ENCODE measurements at places on chromosomes 3 and 15. TPM values are rescaled to one million over a fixed set of nuclear protein-coding genes. Genes with fewer than 3 reads are reported as not detected.

Gene PPP2R3A
- 37.9 TPM for total RNA-seq

Gene GUCA1C
- total RNA-seq: not detected

Gene NME9
- 2.3 TPM for total RNA-seq

Gene NEIL1
- 26.2 TPM for total RNA-seq

Gene ASB14
- not detected for total RNA-seq

DNA sequence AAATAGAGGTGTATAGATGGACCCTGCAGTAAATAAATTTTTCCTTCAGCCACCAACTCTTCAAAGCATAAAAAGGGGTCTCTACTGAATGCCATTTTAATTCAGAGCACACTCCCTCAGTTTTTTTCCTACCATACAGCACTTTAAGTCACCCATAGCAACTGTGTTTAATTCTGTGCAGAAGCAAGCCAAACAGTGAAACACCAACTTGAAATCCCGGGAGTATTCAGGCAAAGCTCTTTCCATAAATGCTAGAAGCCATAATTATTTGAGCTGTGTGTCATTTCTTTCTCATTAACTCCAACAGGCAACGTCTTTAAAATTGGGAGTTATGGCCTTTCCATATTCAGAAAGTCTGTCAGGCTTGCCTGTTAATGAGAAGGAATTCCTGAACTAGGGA is 562.1 kb downstream of the GRM7 start:
- no peak for DNase-seq

GRCh38 chr3:12768579-12769527 is 9.8 kb upstream of the TMEM40 start:
- DNase-seq: no peak

DNA sequence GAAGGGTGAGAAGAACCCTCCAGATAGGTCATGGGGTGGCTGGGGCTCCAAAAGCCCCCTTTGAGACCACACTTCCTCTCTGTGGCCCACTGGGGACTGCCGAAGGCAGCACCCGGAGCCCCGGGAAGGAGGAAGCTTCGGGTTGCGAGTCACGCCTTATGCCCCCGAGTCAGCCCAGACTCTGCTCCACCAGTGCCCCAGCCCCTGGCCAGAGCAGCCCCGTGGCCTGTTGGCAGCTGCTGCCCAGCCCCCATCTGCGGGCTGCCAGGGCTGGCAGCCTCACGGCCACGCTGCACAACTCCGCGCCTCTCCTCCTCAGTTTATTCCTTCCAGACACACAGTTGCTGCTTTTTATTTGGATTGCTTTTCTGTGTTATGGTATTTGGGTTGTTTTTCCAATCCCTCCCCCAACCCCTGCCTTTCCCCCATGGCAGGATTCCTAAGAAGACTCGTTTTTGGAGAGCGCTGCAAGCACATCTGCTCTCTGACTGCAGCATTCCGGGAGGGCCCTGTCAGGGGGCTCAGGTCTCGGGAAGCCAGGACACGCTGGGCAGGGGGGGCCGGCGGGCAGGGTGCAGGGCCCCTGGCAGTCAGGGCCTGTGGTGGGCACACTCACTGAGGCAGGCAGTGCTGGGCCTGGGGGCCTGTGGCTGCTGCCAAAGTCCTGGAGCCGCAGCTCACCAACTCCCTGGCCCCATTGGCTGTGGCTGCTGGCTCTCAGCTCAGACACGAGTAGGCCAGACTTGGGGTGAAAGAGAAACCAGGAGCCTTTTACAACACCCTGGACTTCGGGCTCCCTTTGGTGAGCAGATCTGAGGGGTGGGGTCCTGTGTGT is 20.2 kb downstream of the MAGEF1 start:
- DNase-seq: no peak

DNA sequence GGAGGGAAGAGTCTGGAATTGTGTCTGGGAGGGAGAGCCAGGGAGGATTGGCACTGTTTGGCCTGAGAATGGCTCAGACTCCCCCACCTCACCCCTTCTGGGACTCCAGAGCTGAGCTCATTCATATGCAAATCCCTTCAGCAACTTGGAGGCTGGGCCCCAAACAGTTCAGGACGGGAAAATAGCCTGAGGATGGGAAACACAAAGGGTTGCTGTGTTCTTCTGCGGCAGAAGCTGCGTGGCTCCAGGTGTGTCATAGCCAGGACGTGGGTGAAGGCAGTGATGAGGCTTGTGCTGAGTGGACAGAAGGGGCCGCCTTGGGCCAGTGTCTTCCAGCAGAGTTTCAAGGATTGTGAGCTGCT is 16.6 kb downstream of the MASP1 start:
- DNase-seq: no peak

DNA sequence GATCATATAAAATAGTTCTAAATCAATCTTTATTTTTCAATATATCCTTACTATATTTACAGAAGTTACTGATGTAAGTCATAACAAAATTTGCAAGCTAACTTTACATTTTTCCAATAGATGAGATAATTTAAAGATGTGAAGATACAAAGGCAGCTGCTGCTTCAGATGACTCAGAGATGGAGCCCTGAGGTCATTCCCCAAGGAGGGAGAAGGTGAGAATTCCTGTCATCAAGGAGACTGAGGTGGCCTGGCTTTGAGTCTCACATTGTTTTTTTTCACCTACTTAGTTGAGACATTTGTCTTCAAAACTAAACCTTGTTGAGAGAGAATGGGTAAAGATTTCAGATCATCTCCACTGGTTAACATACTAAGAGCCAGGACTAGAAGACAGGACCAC is 3.9 kb upstream of the SAMD7 start:
- no peak for DNase-seq

- DNase-seq: no peak
Measured at GRCh38 chr3:131564812-131565211, 62.0 kb upstream of the MRPL3 start.

DNA sequence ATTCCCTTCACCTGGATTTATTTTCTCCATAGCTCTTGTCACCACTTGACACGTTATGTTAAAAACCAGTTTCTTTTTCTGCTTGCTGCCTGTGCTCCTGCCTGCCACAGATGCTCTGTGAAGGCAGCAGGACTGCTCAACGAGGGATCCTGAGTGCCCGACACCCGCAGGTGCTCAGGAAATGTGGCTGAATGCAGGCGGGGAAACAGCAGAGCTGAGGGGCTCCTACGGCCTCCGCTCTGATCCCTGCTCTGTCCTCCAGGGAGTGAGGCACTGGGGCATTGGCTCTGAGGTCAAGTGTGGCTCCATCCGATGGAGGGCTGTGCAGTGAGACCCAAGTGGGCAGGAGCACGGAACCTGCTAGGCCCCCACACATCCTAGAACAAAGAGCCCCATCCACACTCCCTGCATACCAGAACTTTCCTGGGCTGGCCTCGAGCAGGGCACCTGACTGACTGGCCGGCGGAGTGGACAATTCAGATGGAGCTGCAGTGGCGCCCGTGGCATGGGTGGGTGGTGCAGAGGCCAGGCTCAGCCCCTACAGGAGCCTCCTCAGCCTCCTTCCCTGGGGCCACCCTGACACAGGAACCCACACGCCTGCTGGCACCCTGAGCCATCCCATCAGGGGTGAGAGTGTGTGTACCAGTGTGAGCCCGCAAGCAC is 27.9 kb downstream of the IQSEC1 start:
- no peak for DNase-seq

- DNase-seq: no peak
Measured at GRCh38 chr15:52737720-52738119, 52.4 kb downstream of the ONECUT1 start.

DNA sequence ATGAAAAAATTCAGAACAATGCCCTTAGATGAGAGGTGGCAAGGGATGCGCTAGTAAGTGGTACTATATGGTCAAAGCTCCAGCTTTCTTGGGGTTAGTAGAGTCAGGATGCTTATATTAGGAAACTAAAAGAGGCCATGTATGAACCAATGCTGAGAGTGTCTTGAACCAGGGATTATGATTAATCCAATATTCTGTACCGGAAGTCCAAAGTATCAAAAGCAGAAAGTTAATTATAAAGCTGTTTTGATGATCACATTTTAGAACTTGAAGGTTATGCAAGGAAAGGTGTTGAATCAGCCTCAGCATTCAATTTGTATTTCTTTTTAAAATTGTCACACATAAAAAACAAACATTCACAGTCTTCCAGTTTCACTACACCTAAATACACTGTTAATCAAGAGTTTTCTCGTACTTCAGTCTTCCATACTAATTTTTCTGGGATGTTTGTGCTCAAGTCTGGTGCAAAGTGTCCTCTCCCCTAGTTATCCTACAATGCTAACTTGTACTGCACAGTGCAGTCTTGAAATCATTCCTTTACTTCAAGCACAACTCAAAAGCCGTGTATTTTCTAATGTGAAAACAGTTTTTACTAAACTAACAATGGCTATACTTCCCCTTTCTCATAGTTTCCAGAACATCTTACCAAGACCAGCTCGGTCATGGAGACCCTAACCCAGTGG is 10.7 kb upstream of the FAH start:
- no peak for DNase-seq

All from occipital lobe (tissue), 3 donors.